ENCODE measurements at places on chromosomes 12 and 14.

DNA sequence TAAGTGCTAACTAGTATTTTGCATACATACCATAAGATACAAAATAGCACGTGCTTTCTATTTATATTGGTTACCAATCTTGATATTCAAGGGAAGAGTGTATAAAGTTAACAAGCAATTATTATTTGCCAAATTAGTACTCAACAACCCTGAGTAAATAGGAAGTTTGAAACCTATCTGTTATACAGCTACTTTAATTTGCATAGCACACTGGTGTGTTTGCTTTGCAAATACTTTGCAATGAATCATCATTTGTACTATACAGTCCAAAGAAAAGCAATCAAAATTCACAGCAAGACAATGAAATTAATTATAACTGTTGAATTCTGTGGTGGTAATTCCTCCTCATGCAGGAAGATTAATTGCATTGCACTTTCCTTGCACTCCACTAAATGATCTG is 469.1 kb downstream of the PRKD1 start:
- no peak for DNase-seq

GRCh38 chr14:20696764-20697163 is 8.2 kb downstream of the ANG start:
- no peak for DNase-seq

DNA sequence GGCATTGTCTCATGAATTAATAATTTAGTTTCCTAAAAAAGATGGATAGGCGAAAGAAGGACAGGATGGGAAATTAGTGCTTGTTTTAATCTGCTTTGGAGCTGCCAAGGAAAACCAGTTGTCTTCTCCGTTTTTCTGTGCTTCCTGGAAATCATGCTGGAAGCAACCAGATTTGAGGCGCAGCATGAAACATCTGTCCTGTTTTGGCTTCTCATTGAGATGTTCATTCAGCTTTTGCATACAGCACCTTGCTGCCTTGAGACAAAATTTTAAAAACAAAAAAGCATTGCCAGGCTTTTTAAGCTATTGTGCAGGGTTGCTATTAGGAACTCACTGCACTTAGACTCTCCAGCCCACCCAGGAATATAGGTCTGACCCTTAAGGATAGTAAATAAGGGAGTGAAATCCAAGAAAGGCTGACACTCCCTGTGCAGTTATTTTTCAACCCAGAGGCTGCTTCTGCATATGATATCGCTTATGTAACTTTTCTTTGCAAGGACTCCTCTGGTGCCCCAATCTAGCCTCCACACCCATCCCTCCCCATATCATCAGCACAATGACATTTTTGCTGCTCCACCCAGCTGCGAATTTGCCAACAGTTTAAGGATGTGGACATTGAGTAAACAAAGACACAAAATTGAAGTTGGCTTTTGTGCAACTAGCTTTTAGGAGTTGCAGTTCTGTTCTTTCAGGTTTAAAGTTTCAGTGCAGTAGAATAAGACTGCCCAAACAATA is 46.9 kb upstream of the MDM1 start:
- no peak for DNase-seq

DNA sequence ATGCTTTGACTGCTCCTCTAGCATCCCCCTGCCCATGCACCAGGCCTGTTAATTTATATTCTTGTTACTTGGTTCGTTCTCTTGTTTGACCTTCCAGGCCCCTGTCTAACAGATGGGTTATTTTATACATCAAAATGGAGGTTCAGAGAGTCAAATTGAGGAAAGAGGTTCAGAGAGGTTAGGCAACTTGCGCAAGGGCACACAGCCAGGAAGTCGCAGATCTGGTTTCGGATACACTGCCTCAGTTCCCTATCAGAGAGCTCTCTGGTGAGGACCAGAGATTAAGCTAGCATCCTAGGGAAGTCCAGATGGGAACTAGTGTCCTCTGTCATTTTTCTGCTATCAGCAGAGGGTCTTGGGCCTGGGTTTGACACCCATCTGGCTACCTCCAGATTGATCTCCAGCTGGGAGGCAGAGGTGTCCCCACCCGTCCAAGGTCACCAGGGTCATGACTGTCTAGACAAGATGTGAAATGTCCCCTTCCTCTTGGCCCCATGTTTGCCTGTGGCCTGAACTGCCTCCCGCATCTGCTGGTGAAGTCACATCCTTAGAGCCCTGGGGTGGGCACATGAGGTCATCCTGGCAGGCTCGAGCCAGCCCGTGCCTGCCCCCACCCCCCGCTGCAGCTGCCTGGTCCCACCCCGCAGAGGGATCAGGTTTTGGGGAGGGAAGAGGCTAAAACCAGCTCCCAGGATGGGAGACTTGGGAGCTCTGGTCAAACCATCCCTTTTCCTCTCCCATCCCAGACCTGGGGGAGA is 84.3 kb upstream of the NCOR2 start:
- no peak for DNase-seq

GRCh38 chr14:100603341-100604120 is 16.3 kb upstream of the BEGAIN start:
- no peak for DNase-seq

- DNase-seq, result no peak
These were observed 166.0 kb downstream of the SLC38A4 start for GRCh38 chr12:46659824-46660223.

GRCh38 chr12:18145924-18146323 is 55.9 kb upstream of the RERGL start:
- DNase-seq, result no peak

DNA sequence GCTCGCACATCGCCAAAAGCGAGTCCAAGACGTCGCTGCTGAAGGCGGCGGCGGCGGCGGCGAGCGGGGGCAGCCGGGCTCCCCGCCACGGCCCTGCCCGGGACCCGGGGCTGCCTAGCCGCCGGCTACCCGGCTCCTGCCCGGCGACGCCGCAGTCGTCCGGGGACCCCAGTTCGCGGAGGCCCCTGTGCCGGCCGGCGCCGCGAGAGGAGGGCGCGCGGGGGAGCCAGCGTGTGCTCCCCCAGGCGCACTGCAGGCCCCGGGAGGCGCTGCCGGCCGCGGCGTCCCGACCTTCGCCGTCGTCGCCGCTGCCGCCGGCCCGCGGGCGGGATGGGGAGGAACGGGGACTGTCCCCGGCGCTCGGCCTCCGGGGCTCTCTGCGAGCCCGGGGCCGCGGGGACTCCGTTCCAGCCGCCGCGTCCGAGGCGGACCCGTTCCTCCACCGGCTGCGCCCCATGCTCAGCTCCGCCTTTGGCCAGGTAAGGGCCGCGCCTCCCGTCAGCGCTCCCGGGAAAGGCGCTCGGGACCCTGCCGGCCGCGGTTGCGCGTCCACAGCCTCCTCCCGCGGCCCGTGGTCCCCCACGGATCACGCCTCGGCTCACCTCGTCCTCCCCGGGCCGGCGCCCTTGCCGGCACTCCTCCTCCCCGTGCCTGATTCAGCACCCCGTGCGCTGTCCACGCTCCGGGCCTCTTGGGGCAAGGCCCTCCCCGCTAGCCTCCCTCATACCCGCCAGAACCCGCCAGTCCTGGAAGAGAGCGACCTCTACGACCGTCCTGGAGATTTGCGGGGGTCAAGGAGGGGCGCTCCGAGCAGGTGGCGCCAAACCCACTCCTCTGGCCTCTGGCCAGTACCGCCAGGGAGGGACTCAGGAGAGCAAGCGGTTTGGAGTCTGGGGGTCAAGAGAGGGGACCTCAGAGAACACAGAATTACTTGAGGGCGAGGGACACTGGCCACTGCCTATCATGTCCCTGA is 721 bp downstream of the CABP1 start:
- peak; percentile 22 for DNase-seq

DNA sequence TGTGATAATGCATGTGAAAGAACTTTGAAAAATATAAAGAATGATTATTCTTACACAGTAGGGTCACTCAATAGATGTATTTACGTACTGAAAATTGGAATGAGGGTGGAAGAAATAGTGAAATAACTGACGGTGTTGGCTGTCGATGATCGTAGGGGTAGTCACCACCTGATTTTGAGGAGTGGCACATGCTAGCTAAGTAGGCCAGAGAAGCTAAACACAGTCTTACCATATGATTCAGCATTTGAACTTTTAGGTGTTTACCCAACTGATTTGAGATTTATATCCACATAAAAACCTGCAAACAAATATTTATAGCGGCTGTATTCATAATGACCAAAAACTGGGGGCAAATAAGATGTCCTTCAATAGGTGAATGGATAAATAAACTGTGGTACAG is 47.6 kb upstream of the HIF1A start:
- DNase-seq, result no peak

DNA sequence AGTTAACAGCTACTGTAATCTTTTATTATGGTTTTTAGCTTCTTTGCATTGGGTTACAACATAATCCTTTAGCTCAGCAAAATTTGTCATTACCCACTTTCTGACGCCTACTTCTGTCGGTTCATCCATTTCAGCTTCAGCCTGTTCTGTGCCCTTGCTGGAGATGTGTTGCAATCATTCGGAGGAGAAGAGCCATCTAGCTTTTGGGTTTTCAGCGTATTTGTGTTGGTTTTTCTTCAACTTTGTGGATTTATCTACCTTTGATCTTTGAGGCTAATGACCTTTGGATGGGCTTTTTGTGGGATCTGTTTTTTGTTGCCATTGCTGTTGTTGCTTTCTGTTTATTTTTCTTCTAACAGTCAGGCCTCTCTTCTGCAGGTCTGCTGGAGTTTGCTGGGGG is 69.2 kb upstream of the ATXN7L3B start:
- no peak for DNase-seq

GRCh38 chr12:65607401-65607841 is 216.9 kb upstream of the HMGA2 start:
- DNase-seq, result no peak

DNA sequence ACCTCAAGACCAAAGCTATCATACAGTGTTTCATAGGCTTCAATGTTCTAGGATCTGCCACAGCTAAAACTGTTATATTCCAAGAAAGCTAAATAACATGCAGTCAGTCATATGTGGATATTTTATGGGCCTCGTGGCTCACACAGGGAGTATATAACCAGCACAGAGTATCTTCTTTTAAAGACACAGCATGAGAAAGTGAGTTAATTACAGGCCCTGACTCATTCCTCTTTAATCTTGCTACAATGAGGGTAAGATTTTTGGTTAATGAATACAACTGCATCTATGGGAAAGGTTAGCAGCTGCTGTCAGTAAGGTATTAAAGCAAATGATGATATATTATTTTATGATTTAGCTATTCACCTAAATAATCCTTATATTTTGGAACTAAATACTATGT is 111.0 kb downstream of the TRAFD1 start:
- no peak for DNase-seq

DNA sequence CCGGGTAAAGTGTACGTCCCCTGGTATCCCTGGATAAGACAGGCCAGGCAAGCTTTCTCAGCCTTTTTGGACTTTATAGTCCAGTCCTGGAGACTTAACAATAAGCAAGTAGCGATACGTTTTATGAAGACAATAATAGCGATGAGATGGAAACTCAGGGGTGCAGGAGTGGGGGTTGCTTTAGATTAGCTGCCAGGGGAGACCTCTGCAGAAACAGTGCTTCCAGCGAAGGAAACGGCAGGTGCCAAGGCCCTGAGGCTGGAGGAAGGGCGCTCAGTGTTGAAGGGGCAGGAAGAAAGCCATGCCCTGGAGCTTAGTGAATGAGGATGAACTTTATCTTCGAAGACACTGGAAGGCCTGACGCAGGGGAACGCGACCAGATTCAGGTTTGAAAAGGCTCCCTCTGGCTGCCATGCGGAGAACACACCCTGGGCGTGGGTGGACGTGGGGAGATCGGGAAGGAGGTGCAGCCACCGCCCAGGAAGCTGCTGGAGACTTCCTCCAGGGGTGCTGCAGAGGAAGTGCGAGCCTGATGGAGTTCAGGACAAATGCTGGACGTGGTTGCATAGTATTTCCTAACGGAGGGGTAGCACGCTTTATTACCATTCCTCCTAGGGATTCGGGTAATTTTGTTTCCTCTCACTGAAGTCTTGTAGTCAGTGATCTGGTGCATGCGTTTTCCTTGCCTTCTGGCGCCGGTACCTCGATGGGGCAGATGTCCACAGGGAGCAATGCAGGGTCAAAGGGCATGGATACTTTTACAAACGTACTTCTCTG is 26.1 kb upstream of the UBC start:
- peak; percentile 55 for DNase-seq

DNA sequence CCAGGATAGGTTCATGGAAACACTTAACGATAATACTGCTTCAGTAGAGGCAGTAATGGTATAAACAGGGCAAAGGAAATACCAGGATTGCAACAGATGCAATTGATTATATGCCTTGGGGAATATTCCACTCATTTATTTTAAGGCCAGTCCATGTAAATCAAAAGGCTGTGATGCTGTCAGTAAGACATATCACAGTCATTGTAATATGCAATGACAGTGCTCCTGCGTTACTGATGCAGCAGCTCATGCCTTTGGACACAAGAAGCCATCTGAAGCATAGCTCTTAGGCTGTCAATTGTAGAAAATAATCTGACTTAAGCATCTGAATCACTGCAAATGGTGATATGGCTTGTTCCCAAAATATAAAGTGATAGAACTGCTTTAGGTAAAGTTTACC is 674.8 kb downstream of the TMTC2 start:
- no peak for DNase-seq

DNA sequence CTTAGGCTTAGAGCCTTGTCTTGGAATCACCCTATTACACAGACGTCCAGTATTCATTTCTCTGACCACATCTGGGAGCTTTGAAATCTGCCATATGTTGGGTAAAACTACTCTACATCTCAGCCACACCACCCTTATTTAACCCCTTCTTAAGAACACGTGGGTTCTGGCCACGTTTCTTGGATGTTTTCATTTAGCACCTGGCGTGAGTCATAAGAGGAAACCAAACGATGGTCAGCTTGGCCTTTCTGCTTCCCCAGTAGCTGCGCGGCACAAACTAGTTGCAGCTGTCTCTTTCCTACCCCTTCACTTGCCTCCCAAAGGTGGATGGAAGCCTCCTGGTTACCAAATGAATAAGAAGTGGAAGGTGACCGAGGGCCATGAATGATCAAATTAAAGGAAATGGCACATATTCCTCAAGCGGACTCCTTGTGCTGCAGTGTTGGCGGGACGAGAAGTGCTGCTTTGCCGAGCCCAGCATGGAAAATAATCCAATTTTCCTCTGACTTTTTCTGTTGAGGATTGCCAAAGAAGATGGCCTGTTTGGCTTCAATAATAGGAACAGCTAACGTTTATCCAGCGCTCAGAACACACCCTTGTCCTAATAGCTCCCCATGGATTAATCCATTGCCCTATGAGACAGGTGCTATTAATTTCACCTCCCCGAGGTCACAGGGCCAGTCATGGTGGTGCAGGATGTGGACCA is 154.1 kb downstream of the ZNF664 start:
- no peak for DNase-seq

DNA sequence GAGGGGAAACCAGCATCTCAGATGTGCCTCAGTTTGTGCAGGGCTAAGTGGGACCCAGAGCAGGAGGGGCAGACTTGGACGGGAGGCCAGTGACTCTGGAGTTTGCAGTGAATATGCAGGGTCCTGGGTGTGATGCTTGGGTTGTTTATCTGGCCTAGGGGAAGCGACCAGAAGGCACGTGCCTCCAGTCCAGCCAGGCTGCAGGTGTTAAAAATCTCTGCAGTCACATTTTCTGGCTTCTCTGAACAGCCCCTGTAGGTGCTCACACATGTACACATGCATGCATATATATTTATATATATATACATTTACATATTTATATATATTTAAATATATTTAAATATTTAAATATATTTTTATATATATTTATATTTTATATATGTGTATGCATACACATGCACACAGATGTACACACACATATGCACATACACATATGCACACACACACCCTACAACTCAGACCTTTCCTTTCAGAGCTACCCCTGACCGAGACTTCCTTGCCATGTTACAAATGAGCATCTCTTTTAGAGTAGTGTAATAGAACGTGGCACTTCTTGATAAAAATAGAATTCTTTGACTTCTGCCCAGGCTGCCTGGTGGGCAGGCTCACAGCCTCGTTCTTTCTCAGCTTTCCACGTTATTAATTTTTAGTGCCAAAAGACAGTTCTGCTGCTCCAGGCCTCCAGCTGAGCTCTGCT is 26.8 kb upstream of the TCL1B start:
- no peak for DNase-seq

Measured in stimulated activated CD8-positive, alpha-beta memory T cell treated with anti-CD3 and anti-CD28 coated beads, Interleukin-7, amount 100 ng/mL, for 1 hour (primary cell).